Upper lobe of right lung (tissue), 1 donor: ENCODE measurements at places on chromosomes 5 and 9.

DNA sequence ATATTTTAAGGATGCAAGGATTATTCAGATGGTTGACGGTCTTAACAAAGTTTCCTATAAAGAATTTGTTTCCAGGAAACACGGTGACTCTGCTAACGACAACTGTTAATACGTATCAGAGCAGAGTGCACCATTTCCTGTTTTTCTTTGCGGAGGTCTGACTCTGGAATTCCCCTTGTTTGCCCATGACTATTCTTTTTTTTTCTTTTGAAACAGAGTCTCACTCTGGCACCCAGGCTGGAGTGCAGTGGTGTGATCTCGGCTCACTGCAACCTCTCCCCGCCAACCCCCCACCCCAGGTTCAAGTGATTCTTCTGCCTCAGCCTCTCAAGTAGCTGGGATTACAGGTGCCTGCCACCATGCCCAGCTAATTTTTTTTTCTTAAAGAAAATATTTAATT lies 115.9 kb downstream of the CDC42SE2 start:
- no peak for DNase-seq

- no peak for DNase-seq
These were observed 80.5 kb downstream of the PLPP1 start for GRCh38 chr5:55454282-55454681.

- DNase-seq = no peak
These were observed at the start of gene IFNA2 for GRCh38 chr9:21385131-21385670. TSS of gene IFNA2 (minus strand) at chr9:21385398. CDS start at chr9:21385329, 69 bp downstream.

GRCh38 chr5:33588654-33589372 lies 148.0 kb downstream of the TARS1 start:
- DNase-seq = no peak

DNA sequence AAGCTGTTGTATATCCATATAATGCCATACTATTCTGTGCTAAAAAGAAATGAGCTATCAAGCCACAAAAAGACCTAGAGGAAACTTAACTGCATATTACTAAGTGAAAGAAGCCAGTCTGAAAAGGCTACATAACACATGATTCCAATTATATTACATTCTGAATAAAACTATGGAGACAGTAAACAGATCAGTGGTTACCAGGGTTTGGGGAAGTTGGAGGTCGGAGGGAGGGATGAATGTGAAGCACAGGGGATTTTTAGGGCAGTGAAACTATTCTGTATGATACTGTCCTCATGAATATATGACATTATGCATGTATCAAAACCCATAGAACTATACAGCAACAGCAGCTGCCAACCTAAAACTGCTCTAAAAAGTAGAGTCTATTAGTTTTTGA lies 5.6 kb upstream of the RFK start:
- no peak for DNase-seq

- DNase-seq = no peak
These were observed 58.1 kb downstream of the ABCA1 start for GRCh38 chr9:104869811-104870210.

GRCh38 chr5:16784088-16784487 lies 152.0 kb downstream of the MYO10 start:
- no peak for DNase-seq

DNA sequence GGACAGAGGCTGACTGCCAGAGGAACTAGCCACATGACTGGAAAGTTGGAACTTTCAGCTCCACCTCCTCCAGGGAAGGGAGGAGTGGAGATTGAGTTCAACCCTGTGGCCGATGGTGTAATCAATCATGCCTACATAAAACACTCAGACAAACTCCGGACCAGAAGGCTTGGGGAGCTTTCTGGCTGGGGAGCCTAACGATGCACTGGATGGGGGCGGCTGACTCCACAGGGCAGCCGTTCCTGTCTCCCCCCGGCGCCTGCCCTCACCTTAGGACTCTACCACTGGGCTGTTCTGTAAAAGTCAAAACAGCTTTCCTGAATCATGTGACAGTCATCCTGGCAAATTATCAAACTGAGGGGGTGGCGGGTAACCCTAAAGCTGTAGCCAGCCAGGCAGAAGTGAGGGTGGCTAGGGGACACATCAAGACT lies 58.0 kb downstream of the GOLM1 start:
- no peak for DNase-seq

DNA sequence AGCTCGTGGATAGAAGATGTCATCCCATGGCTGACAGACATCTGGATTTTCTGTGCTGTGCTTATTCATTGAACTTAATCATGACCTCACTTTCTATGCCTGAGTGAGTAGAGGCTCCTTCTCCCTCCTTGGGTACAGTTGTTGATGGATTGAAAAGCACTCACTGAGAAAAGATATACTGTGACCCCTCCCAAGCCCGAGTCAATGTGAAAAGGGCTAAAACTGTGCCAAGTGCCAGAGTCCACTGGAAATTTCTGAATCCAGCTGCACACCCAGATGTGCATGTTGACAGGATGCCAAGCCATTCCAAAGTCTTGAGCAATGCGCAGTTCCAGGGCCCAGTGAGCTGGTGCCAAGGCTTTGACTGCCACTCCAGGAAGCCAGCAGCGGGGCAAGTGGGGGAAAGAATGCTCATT lies 473.0 kb downstream of the NTRK2 start:
- DNase-seq = no peak

- DNase-seq = no peak
These were observed 169.7 kb downstream of the MPDZ start for GRCh38 chr9:13109781-13110180.

DNA sequence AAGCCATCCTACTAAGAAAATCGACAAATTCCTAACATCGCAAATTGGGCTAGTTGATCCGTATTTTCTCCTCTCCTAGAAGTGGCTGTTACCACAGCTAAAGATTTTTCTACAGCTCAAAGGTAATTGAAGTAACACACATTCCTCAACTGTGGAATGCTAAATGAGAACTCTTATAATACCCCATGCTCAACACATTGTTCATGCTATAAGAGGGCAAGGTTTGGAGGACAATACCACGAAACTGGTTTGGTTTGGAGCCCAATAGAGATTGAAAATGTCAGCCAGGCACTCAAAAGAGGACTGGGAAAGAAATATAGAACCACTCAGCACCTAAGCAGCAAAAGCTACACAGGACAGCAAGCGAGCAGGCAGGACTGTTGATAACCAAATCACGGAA lies 10.1 kb downstream of the TXN start:
- DNase-seq = no peak

DNA sequence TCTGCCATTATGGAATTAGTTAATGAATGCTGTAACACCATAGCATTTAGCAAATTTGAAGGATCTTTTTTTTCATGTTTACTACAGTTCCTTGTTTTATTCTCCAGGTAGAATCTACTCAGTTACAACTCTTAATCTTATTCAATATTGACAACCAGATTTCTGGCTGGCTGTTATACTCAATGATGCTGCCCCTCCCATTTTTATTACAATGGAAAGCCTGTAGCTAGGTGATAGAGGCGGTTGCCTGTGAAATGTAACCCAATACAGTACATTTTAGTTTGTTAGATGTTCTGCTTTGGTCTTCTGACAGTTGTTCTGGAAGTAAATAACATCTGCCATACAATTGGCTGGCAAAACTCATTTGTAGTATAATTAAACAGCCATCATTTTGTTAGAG lies 294.2 kb downstream of the DMRTA1 start:
- DNase-seq = no peak

- no peak for DNase-seq
These were observed 713.6 kb downstream of the TLE4 start for GRCh38 chr9:80285326-80285725.
